WTC11 (cell line): ENCODE measurements at places on chromosomes 3 and 15. TPM values are rescaled to one million over a fixed set of nuclear protein-coding genes. Genes with fewer than 3 reads are reported as not detected.

DNA sequence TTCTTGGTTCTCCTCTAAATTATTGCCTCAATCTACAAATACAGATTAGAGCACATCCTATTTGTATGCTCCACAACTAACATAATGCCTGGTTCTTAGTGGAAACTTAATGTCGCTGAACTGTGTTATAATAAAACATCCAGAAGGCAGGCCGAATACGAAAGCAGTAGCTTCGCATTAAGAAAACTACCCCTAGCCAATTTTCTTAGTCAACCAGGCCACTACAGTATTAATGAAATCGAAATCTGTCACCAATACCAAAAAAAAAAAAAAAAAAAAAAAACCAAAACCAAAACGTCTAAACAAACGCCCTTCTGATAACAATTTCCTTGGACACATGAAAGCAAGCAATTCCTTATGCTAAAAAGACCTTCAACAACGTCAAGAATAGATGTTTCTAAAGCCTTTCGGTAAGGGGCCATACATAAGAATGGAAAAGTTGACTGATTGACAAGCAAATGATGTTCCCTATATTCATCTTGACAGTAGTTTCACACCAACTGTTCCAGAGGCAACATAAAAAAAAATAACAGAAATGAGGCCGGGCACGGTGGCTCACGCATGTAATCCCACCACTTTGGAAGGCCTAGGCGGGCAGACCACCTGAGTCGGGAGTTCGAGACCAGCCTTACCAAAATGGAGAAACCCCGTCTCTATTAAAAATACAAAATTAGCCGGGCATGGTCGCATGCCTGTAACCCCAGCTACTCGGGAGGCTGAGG is 1.3 kb downstream of the DENND6A start:
- DNase-seq, result no peak

DNA sequence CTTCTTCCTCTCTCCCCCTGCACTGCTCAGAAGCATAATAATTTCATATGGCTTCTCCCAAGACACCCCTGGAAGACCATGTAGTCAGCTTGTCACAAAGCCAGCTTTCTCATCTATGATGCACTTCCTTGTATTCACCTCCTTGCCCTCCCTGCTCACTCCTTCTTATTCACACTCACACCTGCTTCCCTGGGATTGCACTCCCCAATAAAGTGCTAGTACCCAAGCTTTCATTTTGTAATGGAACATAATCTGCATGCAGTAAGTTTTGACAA is 76.9 kb upstream of the FRMD4B start:
- DNase-seq, result no peak

DNA sequence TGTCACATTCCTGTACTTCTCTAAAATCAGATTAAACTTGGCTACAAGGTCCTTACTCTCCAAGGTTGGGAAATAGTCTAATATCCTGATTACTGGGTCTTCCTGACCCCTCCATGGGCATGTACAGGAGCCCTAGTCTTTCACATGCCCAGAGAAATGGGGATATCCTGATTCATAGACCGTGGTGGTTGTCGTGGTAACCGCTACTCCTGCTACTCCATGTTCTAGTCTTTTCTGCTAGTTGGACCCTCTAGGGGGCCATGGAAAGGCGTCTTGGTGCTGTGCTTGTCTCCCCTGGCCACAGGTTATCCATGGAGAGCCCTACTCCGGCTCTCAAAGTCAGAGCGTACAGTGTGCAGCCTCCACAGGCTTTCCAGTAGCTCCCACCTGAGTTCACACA is 13.1 kb upstream of the ZBTB38 start:
- DNase-seq, result no peak

DNA sequence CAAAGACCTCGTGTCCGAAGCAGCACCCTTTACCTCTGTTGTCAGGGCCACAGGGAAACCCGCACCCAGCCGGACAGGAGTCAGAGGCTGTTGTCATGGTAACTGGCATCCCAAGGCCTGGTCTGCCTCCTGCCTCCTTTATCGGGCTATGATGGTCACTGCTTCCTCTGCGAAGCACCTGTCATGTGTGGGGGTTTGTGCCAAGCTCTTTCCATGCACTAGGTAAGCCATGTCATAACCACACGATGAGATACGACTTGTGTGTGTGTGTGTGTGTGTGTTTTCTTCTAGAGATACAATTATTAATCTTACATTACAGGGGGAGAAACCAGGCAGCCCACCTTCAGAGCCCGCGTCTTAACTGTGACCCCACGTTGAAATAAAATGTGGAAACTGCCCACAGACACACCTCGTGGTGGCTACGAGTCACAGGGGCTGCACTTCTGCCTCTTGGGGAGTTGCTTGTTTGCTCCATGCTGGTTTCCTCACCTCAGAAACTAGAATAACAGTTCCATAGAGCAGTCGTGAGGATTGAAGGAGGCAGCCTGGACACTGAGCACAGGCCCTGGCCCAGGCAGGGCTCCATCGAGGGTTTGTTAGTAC is 18.0 kb downstream of the ZDHHC19 start:
- DNase-seq, result no peak

C3orf85 gene
- total RNA-seq, result not detected in 3 replicates

DNA sequence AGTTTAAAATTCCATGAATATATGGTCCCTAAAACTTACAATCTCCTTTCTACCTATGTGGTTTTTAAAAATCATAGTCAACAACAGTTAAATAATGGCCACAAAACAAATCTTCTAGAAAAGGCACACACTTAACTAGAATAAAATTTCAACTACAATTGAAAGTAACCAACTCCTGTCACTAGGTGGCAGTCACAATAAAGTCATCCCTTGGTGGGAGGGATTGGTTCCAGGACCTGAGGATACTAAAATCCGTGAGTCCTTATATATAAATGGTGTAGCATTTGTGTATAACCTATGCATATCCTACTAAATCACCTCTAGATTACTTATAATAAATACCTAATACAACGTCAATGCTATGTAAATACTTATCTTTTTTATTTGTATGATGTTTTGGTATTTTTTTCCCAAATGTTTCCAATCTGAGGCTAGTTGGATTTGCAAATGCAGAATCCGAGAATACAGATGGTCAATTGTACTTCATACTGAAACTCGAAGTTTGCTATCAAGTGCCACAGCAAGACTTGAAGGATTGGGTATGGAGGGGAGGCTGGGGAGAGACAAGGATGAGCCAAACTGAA is 172.6 kb downstream of the FMN1 start:
- DNase-seq, result no peak

GOLGA6A gene
- 3.1 to 6.0 TPM (median 5.7 TPM) in 3 replicates for total RNA-seq

MOBP gene
- total RNA-seq, result 0.13 to 0.39 TPM in 2 of 3 replicates, not detected in the other

GRCh38 chr15:90439946-90440345 is 51.9 kb downstream of the IQGAP1 start:
- DNase-seq, result no peak

DNA sequence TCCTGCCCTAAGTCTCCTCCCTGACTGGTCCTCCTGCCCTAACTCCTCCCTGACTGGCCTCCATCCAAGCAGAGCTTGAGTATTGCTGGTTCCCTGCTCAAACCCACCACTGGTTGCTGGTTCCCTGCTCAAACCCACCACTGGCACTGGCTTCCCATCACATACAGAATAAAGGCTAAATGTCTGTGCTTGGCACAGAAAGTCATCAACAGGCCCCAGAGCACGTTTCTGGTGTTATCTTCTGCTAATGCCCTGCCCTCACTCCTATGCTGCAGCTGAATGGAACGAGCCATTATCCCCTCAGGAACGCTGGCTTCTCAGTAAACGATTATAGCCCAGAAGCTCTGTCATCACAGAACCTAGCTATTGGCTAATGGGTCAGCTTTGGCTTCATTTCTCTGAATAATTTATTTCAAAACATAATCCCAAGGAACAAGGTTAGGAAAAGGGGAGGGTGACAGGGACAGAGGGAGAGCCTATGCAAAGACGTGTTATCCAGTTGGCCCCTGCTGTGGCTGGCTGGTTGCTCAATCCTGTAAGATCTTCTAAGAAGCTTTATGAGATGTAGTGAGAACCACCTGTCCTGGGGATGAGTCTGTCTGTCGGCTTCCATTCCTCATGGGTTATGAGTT is 6.3 kb upstream of the MUC20 start:
- DNase-seq, result no peak

CYP1A2 gene
- total RNA-seq, result 0.07 TPM in 1 of 3 replicates, not detected in the others

SLC28A1 gene
- 0.14 to 0.16 TPM in 2 of 3 replicates, not detected in the other for total RNA-seq

AMT gene
- 54.6 to 66.6 TPM (median 57.8 TPM) in 3 replicates for total RNA-seq

- no peak for DNase-seq
Observed at GRCh38 chr3:170909129-170909903, 879 bp upstream of the EIF5A2 start.

GNAI2 gene
- total RNA-seq, result 181 to 185 TPM (median 185 TPM) in 3 replicates

KBTBD13 gene
- 0.05 TPM in 1 of 3 replicates, not detected in the others for total RNA-seq

- no peak for DNase-seq
Observed at GRCh38 chr3:28406241-28406640, 57.6 kb upstream of the AZI2 start.

GRAMD2A gene
- 1.8 to 2.6 TPM (median 1.9 TPM) in 3 replicates for total RNA-seq

DNA sequence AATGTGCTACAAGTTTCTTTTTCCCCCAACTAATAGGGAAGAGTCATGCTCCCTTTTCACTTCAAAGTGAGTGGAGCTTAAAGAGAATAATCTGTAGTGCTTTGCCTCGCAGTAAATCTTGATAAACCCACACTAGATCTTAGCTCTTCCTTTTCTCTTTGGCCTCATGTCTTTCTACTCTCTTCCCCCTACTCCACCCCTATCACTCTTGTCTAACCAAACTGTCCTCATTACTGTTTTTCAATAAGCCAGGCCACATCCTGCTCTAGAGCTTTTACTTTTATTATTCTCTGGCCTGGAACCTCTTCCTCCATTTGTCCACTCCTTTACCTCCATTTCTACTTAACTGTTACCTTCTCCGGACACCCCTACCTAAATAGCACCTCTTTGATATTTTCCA is 291.0 kb upstream of the SATB1 start:
- no peak for DNase-seq

DNA sequence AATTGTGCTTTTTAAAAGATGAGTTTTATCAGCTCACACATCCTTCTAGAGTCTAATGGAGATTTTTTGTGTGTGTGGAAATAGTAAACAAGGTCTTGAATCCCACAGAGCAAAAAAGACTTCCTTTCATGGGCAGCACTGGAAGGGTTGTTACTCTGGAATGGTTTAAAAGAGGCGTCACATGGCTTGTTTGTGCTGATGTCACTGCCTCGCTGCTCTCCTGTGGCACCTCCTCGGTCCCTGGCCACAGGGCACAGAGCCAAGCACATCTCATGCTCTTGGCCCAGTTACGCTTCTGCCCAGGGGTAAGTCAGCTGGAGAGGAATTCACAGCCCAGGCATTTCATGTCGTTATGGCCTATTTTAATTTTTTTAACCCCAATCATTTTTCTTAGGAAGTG is 53.2 kb downstream of the PGPEP1L start:
- DNase-seq, result no peak

- no peak for DNase-seq
Observed at GRCh38 chr3:185763347-185764005, 61.4 kb downstream of the IGF2BP2 start.

GRCh38 chr15:88904257-88904623 is 8.9 kb upstream of the HAPLN3 start:
- DNase-seq, result no peak

- no peak for DNase-seq
Observed at GRCh38 chr15:77773903-77774302, 141.2 kb upstream of the LINGO1 start.
